ENCODE measurements at places on chromosomes 16 and 17. TPM values are rescaled to one million over a fixed set of nuclear protein-coding genes. Genes with fewer than 3 reads are reported as not detected.

DNA sequence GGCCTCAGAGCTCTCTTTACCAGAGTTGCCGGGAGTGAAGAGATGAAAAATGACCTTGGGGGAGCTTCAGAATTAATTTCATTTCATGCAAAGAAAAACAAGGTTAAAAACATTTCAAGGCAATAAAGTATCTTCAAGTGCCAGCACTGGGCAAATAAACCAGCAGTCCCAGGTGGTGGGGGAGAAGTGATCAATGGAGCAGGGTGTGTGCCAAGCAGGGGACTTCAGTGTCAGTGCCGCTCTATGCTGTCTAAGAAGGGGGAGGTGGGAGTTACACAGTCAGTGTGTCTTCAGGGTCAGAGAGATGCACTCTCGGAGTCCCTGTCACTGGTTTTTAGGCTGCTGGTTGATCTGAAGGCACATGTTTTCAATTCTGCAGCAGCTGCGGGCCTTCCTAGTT is 57.2 kb upstream of the MGAT5B start:
- no peaks in the 10 kb centered on the region for H3K36me3 ChIP-seq
- no peak overlapping the region for H3K27ac ChIP-seq
- peaks cover 10% of the 10 kb centered on the region for H3K27me3 ChIP-seq
- no peak overlapping the region for H3K4me3 ChIP-seq

The SNTB2 gene
- total RNA-seq, result 49.5 TPM

The TBC1D3H gene
- not detected for total RNA-seq

The CCDC154 gene
- 2.0 TPM for total RNA-seq

The TNK1 gene
- total RNA-seq, result not detected
